ENCODE measurements at places on chromosomes 2 and 18.

DNA sequence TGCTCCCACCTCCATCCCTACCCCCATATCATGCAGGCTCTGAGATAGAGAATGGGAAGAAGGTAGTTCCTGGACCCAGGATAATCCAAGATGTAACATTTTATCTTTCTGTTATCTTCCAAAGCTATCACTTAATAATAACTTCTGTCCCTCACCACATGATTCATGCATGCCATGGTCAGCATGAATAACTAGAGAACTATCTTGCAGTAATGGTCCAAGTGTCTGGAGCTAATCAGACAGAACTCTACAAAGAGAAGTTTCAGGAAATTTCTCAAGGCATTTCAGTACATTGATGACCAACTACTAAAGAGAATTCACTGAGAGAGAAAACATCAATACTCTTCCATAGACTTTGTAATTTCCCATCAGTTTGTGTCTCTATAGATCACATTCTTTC, 1469.7 kb upstream of the PIK3C3 start:
- no peak for DNase-seq

- DNase-seq, result no peak
Observed at GRCh38 chr2:112073875-112074274, 18.8 kb downstream of the TMEM87B start.

- no peak for DNase-seq
Observed at GRCh38 chr2:39631718-39632117, 34.0 kb upstream of the TMEM178A start.

GRCh38 chr18:75218065-75218923, 7.7 kb downstream of the TSHZ1 start:
- DNase-seq, result no peak

DNA sequence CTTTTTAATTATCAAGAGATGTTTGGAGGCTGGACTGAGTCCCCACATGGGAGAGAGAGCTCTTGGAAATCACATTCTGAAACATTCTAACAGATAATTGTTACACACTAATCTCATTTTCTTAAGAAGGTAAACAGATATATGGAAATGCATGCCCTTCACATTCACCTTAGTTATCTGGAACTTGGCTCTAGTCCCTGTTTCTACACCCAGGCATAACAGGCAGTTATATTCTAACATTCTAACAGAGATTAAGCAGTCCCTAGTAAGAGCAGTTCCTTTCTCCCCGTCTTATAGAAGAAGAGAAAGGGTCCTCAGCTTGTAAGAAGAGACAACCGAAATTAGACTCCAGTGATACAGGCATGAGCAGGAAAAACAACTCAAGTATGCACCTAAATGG, 385.4 kb downstream of the SOX11 start:
- no peak for DNase-seq

DNA sequence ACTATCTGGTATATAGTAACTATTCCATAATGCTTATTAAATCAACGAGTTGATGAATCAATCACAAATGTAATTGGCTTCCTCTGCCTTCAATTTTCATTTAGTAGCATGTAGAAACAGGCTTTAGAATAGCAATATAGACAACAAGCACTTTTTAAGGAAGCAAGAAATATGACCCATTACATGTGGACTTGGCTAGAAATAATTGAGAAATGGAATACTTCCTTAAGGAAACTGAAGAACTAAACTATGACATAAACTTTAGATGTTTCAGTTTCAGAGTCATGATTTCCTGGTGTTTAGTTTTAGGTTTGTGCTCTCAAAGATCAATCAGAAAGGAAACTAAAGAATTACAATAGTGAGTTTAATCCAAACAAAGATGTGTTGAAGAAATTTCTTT, 443.8 kb downstream of the MBD2 start:
- DNase-seq, result no peak

DNA sequence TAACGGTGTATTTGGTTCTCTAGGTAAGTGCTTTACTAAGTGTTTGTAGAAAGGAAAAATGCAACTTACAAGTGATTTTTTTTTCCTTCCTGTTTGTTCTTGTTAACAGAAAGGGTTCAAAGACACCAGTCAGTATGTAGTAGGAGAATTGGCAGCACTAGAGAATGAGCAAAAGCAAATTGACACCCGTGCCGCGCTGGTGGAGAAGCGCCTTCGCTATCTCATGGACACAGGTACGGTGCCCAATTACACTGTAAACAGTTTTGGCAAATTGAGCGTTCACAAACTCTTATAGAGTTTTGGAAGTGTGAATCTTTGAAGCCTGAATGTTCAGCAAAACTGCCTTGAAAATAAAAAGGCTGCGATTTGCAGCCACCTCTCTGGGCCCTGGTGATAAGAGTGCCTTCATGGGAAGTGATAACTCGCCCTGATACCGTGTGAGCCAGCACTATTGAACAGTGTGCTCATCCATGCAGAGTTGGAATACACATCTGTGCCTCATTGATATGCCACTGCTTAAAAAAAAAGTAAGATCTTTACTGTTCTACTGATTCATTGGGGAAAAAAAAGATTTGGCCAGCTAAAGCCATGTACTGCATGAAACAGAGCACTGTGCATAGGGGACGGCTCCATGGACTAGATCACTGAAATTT, 54.0 kb upstream of the OTX1 start:
- DNase-seq, result no peak

GRCh38 chr2:239006622-239007285, 158.9 kb downstream of the TWIST2 start:
- no peak for DNase-seq

- DNase-seq, result no peak
Observed at GRCh38 chr2:71060211-71060610, 8.2 kb upstream of the NAGK start.

GRCh38 chr18:47882641-47883040, 47.8 kb downstream of the SMAD2 start:
- no peak for DNase-seq

GRCh38 chr2:150429384-150429961, 58.0 kb downstream of the RND3 start:
- DNase-seq, result no peak

All from stimulated activated naive CD8-positive, alpha-beta T cell treated with anti-CD3 and anti-CD28 coated beads, Interleukin-15, amount 100 ng/mL, for 72 hours (primary cell).